ENCODE measurements at places on chromosomes 2 and 18.

DNA sequence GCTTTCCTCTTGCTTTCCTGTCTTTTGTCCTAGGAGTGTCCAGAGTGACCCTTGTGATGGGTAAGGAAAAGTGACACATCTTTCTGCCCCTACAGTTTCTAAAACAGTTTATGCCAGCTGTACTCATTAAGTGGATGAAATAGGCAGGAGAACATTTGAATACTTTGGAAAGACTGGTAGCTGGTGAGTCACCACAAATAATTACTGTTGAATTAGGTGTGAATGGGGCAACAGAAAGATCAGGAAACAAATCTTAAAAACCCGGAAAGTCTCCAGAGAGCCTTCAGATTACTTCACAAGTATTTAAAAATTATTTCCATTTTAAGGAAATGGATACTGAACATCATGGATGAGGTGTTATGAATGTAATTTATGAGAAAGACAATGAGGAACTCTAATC is 278.5 kb downstream of the CLIP4 start:
- DNase-seq = no peak

GRCh38 chr2:240278661-240279060 is 138.2 kb upstream of the OTOS start:
- DNase-seq = no peak

GRCh38 chr2:55649211-55649610 is 31.8 kb upstream of the PPP4R3B start:
- DNase-seq = no peak

GRCh38 chr2:240893363-240893844 is 2.6 kb downstream of the MAB21L4 start:
- DNase-seq = peak; percentile 9

DNA sequence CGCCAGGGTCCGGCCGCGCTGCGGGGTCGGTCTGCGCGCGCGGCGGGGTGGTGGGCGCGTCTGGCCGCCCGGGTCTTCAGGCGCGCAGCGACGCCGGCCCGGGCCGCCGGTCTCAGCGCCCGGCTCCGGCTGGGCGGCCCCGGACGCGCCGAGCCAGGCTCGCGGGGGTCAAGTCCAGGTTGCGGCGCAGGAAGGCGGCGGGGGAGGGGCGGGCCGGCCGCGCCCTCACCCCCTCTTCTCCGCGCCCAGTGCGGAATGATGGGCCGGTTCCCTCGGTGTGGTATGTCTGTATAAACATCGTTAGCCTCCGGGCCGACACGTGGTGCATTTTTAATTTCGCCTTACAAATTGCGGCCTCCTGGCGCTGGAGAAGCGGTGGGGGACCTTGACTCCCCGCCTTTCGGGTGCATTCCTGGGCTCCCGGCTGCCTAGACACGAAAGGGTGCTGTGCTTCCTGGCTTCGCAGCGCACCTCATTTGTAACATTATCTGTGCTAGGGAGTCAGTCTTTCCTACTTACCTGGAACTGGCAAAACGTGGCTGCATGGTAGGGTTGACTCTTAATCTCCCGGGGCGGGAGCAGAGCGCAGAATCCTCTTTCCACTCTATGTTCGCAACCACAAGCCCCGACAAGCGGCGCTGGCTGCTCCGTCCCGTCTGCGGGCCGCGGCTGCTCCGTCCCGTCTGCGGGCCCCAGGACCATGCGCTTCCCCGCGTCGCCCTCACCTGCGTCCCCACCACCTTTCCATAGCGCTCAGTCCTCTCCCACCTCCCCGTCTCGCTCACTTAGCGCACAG is 69.0 kb downstream of the CTAGE1 start:
- DNase-seq = no peak

DNA sequence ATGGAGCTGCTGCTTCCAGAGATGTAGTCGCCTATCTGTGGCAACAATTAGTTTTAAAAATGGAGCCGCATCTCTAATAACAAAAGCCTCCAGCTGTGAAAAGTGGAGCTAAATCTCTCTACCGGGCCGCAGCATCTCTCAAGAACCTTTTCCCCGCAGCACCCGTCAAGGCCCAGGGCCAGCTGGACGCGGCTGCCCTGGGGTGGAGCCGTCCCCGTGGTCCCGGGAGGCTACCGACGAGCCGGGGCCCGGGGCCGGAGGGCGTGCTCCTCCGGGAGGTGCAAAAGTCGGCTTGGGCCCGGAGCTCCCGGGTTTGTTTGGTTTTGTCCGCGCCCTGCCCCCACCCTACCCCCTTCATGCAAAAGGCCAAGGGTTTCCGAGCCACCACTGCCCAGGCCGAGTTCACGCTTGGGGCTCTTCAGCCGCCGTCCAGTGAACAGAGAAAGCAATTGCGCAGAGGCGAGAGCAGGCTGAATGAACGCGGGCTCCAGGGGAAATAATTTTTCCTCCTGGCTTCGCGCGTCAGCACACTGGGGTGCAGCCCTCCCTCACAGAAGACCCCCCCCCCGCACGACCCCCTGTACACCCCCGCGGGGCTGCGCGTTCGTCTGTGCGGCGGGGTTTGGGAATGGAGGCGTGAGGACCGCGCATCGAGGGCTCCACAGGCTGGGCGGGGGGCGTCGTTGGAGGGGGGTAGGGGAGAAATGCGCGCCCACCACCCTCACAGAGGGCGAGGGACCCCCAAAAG is 557 bp upstream of the GREB1L start:
- no peak for DNase-seq

DNA sequence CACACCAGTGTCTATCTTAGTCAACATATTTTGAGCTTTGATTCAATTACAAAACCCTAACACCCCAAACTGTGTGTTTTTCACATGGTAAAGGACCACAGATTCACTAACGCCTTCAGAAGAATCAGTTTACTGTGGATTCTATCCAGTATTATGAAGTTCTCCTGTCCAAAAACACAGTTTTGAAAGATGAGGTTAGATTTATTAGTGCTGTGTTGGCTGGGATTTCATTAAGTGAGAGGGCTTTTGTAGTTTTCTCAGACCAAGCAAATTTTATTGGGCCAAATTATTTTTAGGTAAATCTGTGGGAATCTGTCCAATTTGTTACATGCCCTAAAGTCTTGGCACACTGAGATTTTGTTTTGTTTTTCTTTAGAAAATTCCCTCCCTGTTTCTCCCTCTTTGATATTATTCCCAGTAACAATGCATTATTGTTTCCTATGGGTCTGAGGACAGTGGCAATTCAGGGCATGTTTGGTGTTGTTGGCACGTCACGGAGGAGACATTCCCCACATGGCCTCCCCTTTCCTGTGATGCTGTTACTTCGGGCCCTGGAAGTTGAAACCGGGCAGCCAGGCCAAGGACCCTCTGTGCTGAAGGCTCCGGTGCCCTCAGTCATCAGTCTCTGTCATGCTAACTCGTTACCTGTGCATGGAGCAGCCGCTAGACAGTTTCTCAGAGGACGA is 87.5 kb upstream of the ALKAL2 start:
- no peak for DNase-seq

- peak; percentile 36 for DNase-seq
Observed at GRCh38 chr2:102103992-102104871, 38.3 kb upstream of the IL1R1 start.

- no peak for DNase-seq
Observed at GRCh38 chr2:160434254-160434948, 59.2 kb downstream of the RBMS1 start.

DNA sequence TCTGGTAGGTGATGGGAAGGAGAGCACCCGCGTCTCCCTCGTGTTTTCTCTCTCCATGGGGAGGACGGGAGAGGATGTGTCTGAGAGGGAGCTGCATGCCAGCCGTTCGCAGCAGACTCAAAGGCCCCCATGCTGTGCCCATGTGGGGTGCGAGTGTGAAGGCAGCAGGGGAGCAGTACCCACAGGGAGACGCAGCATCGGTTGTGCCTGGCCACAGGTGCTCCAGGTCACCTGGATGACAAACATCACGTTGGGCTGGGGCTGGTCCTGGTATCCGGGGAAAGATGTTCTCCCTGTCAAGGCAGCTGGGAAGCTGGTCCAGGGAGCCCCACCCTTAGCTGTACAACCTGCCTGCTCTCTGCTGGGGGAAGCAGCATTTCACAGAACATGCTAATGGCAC is 119.5 kb upstream of the SALL3 start:
- no peak for DNase-seq

DNA sequence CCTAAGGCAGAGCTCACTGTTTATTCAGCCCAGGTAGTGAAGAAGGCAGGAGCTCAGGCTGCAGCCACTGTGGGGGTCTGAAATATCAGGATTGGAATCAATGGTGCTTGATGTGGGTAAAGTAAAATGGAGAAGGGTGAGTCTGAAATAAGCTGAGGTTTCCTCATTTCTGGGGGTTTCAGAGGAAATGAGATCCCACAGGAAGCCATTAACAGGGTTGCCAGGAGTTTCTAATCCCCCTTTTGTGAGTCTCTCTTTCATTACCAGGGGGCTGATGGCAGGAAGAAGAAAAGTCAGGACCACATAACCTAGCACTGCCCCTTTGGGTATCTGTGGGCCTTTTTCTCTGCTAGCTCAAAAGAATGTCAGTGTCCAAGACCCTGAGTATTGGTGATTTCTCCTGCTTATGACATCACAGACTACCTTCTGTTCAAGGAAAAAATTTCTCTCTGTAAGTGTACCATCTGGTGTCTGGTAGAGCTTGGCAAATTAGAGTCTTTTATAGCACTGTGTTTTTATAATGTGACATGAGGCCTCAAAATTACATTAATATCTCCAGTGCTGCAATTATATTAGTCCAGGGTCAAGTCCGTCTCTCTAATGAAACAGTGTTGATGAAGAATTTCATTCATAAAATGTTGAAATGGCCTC is 56.0 kb downstream of the LBH start:
- DNase-seq = no peak

GRCh38 chr2:180848393-180848792 is 132.0 kb upstream of the UBE2E3 start:
- DNase-seq = no peak

GRCh38 chr18:58777471-58777870 is 87.2 kb upstream of the ZNF532 start:
- DNase-seq = no peak

GRCh38 chr18:44849361-44849760 is 168.7 kb downstream of the SETBP1 start:
- no peak for DNase-seq

- DNase-seq = no peak
Observed at GRCh38 chr2:98457045-98457696, 12.5 kb downstream of the INPP4A start.

GRCh38 chr2:46393347-46393820 is 86.0 kb upstream of the TMEM247 start:
- no peak for DNase-seq

GRCh38 chr2:205297368-205297767 is 384.9 kb upstream of the NRP2 start:
- DNase-seq = no peak

DNA sequence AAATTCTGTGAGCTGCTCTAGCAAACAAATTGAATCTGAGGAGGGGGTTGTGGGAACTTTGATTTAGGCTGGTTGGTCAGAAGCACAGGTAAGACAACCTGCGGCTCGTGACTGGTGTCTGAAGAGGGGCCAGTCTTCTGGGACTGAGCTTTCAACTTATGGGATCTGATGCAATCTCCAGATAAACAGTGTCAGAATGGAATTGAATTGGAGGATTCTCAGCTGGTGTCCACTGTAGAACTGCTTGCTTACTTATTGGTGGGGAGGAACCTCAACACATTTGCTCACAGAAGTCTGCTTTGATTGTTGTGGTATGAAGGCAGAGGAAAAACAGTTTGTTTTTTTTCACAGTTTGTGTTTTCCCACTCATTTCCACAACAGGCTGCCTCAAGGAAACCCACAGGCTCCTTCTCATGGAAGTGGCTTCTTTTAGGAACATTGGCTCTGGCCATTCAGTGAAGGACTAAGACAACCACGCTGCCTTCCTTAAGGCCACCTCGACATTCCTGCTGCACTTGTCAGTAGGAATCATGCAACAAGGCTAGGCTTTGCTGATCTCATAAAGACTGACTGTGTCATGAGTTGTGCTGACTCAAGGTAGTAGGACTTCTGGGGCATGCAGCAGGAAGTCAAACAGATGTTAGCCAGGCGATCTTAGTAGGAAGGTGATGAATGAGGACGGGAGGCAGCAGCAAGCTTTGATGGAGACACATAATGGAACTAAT is 104.7 kb downstream of the TSN start:
- DNase-seq = no peak

GRCh38 chr18:75110846-75111415 is 98.0 kb downstream of the PTGR3 start:
- DNase-seq = no peak

DNA sequence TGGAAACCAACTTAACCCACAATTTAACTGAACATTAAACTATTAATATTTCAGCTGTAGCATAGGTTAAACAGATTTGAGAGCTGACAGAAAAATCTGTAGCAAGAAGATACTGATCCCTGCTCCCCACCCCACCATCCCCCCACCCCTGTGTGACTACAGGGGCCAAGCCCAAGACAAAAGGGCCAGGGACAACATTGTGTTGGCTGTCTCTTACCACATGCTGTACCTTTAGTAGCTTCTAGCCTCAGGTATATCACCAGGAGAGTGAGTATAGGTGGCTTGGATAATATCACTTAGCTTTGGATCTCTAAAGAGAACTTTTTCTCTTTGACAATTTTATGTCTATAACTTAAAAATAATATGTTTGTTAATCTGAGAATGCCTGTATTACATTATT is 140.7 kb downstream of the AGPS start:
- no peak for DNase-seq

DNA sequence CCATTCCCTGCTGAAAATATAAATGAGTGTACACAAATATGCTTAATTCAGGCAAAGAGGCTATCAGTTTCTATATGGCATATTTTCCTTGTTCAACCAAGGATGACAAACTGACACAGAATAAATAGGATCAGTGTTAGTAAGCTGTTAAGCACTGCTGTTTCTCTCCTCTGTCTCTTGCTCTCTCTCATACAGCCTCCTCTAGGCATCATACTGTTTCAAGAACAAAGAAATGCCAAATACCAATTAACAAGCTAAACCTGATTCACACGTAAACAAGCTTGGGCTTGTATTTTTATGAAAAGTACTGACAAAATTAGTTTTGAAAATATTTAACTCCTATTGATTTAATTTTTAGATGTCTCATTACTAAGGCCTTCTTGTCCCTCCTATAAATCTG is 1027.2 kb upstream of the ACVR2A start:
- DNase-seq = no peak

- DNase-seq = no peak
Observed at GRCh38 chr2:203722411-203722810, 16.0 kb downstream of the CD28 start.

- DNase-seq = no peak
Observed at GRCh38 chr2:127066942-127067341, 40.0 kb downstream of the BIN1 start.

DNA sequence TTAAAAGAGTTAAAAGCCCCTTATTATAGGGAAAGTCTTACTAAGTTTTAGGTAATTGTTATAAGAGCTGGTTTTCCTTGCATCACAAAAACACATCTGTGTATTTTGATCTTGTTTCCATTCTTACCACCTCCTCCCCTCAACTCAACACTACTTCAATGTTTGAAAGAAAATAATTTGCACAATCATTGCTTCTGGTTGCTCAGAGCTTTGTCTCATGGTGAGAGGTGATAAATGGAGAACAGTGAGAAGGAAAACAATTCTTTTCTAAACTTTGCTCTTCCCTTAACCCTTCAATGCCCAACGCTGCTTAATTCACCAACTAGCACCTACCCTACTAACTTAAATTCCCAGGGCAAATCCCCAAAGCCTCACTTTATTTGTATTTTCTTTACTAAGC is 268.1 kb upstream of the LINC00305 start:
- DNase-seq = no peak
